ENCODE measurements at places on chromosomes 4 and X.

DNA sequence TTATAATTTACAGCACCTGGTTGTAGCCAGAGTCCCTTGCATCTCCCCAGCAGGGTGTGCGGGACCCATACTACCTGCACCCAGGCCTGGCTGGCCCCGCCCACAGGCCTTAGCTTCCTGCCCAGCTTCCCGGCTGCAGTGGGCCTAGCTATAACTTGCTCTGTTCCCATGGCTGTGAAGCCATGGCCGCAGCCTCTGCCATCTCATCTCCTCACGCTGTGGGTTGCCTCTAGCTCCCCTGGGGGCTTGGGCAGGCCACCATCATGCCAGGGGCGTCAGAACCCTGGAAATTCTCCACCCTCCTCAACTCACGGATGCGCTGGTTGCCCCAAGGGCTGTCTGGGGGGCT lies 26.1 kb upstream of the SORBS2 start:
- no peak overlapping the region for H3K4me3 ChIP-seq
- H3K36me3 ChIP-seq, result no peaks in the 10 kb centered on the region
- peaks cover 8% of the 10 kb centered on the region for H3K4me1 ChIP-seq
- H3K27ac ChIP-seq, result peak overlapping the region; percentile 67
- no peak for DNase-seq

GRCh38 chrX:13472975-13473374 lies 96.4 kb upstream of the EGFL6 start:
- H3K4me3 ChIP-seq, result no peak overlapping the region
- peaks cover 6% of the 10 kb centered on the region for H3K4me1 ChIP-seq
- no peak overlapping the region for H3K27ac ChIP-seq

DNA sequence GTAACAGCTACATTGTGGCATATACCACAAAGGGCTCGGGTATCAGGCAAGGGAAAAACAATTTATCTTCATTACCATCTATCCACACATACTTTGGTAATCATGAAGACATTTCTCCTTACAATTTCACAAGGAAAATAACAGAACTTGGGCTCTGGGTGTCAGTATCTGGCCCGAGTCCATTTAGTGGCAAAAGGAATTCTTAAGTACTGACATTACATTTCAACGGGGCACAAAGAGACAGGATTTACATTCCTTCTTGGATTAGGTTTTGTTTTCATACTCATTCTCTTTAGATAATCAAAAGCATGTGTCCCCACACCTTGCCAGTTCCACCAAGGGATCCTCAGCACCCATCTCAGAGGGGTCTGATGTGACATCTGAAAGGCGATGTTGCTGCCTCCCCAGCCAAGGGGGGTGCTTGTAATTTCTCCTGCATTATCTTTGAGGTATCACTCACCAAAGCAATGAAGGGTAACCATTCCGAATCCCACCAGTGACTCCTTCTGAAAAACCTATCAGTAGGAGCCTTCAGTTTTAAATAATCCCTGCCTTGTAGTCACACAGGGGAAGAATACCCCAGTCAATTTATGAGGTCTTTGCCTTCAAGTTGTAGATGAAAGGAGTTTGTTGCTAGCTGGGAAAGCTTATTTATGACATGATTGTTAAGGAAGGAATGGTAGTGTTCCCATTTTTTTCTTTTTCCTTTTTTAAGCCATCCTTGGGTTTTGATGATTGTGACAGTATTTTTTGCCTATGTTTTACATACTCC lies 118.6 kb downstream of the PALLD start:
- no peak for DNase-seq
- H3K27ac ChIP-seq, result no peak overlapping the region
- no peak overlapping the region for H3K4me3 ChIP-seq
- H3K4me1 ChIP-seq, result peaks cover 4% of the 10 kb centered on the region

- H3K36me3 ChIP-seq, result peaks cover 14% of the 10 kb centered on the region
- H3K27ac ChIP-seq, result no peak overlapping the region
- peaks cover 2% of the 10 kb centered on the region for H3K27me3 ChIP-seq
- no peak for DNase-seq
- H3K4me1 ChIP-seq, result no peaks in the 10 kb centered on the region
Measured at GRCh38 chr4:14069886-14070285, 442.4 kb upstream of the BOD1L1 start.

GRCh38 chrX:71958281-71958675 lies 47.6 kb downstream of the NHSL2 start:
- no peak overlapping the region for H3K4me3 ChIP-seq
- peaks cover 36% of the 10 kb centered on the region for H3K4me1 ChIP-seq
- no peaks in the 10 kb centered on the region for H3K27me3 ChIP-seq
- H3K27ac ChIP-seq, result peak overlapping the region; percentile 97
- no peak for DNase-seq

- H3K4me3 ChIP-seq, result no peak overlapping the region
- no peak for DNase-seq
- H3K27ac ChIP-seq, result no peak overlapping the region
Measured at GRCh38 chr4:35534962-35535361, 709.4 kb downstream of the ARAP2 start.

DNA sequence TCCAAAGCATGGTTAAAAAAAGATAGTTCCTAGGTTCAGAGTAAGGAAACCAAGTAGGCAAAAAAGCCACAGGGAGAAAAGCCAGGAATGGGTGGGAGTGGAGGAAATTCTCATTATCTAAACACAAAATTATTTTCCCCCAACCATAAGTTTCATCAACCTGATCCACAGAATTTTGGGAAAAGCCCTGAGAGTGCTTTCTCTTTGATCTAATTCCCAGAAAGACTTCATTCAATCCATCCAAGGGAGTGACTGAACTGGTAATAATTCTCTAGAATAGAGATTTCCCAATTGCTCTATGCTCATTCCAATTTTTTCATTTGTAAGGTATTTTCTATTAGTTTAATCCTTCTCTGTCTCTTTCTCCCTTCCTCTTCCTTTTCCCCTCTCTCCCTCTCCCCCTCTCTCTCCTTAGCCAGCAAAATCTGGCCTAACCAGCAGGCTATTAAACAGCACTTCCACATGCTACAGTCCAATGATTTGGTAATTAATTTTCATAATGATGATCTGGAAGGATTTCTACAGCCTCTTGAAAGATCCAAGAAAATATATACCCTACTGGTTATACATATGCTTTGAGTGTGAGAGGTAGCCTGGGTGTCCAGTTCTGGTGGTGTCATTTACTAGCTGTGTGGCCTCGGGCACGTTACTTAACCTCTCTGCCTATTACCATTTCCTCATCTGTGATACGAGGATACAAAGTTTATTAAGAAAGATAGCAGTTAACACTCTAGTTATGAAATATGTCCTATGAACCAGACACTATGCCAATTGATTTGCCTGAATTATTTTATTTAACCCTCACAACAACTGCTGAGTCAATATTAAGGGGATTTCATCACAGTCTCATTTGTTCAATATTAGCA lies 251.5 kb upstream of the RASGEF1B start:
- H3K27me3 ChIP-seq, result no peaks in the 10 kb centered on the region
- no peak overlapping the region for H3K27ac ChIP-seq
- no peak for DNase-seq

GRCh38 chrX:12329476-12329875 lies 191.2 kb downstream of the FRMPD4 start:
- no peak overlapping the region for H3K4me3 ChIP-seq
- no peak overlapping the region for H3K27ac ChIP-seq
- H3K4me1 ChIP-seq, result no peaks in the 10 kb centered on the region
- no peaks in the 10 kb centered on the region for H3K27me3 ChIP-seq

- no peaks in the 10 kb centered on the region for H3K36me3 ChIP-seq
- H3K4me1 ChIP-seq, result peaks cover 6% of the 10 kb centered on the region
- no peak overlapping the region for H3K27ac ChIP-seq
- peaks cover 2% of the 10 kb centered on the region for H3K27me3 ChIP-seq
Measured at GRCh38 chr4:136713140-136713539, 819.2 kb downstream of the PCDH18 start.

- no peaks in the 10 kb centered on the region for H3K36me3 ChIP-seq
- no peak for DNase-seq
Measured at GRCh38 chr4:76546759-76547742, 112.0 kb downstream of the SHROOM3 start.

- H3K27me3 ChIP-seq, result no peaks in the 10 kb centered on the region
- H3K4me1 ChIP-seq, result no peaks in the 10 kb centered on the region
- no peak overlapping the region for H3K4me3 ChIP-seq
- H3K27ac ChIP-seq, result no peak overlapping the region
Measured at GRCh38 chr4:120446051-120446567, 379.5 kb upstream of the MAD2L1 start.

DNA sequence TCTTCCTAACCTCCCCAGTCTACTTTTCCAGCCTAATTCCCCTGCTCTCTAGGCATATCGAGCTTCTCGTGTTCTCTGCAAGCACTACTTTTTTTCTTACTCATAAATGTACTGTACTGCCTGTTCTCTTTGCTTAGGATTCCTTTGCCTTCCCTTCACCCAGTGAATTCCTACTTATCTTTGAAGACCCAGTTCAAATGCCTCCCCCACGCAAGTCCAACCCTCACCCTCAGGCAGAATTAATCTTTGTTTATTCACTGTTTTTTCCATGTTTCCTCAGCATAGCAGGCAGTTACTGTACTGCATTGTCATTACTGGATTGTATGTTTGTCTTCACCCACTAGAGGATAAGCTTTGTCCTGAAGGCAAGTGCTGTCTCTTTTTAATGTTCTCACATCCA lies 287.7 kb downstream of the BMPR1B start:
- DNase-seq, result no peak
- no peaks in the 10 kb centered on the region for H3K36me3 ChIP-seq
- no peak overlapping the region for H3K27ac ChIP-seq
- H3K4me1 ChIP-seq, result no peaks in the 10 kb centered on the region
- no peaks in the 10 kb centered on the region for H3K27me3 ChIP-seq

- no peak for DNase-seq
- no peaks in the 10 kb centered on the region for H3K4me1 ChIP-seq
- peaks cover 2% of the 10 kb centered on the region for H3K27me3 ChIP-seq
- peak overlapping the region; percentile 50 for H3K27ac ChIP-seq
- H3K36me3 ChIP-seq, result no peaks in the 10 kb centered on the region
Measured at GRCh38 chr4:73751166-73751565, 10.8 kb downstream of the CXCL8 start.

DNA sequence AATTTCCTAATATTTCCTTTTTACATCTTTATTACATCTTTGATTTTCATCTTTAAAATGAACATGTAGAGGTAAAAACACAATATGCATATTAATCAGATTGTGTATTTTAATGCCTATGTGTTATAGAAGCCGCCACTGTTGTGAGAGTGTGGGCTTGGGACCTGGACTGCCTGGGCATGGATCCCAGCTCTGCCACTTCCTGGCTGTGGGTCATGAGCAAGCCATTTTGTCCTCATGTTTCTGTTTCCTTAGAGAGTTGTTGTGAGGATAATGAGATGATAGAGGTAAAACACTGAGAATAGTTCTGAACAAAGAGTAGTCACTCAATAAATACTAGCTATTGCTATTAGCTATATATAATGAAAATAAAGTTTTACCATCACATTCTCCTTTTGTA lies 38.4 kb upstream of the SCOC start:
- peaks cover 6% of the 10 kb centered on the region for H3K4me1 ChIP-seq
- H3K27me3 ChIP-seq, result no peaks in the 10 kb centered on the region
- no peak overlapping the region for H3K4me3 ChIP-seq
- H3K27ac ChIP-seq, result no peak overlapping the region
- no peaks in the 10 kb centered on the region for H3K36me3 ChIP-seq

- no peaks in the 10 kb centered on the region for H3K36me3 ChIP-seq
- no peak overlapping the region for H3K27ac ChIP-seq
- no peak for DNase-seq
- H3K4me3 ChIP-seq, result peak overlapping the region; percentile 90
Measured at GRCh38 chr4:182918791-182919302, 1.7 kb upstream of the DCTD start.

- no peaks in the 10 kb centered on the region for H3K36me3 ChIP-seq
- DNase-seq, result no peak
- no peak overlapping the region for H3K27ac ChIP-seq
- no peaks in the 10 kb centered on the region for H3K27me3 ChIP-seq
- H3K4me3 ChIP-seq, result no peak overlapping the region
- peaks cover 3% of the 10 kb centered on the region for H3K4me1 ChIP-seq
Measured at GRCh38 chrX:109710181-109710580, 22.9 kb downstream of the ACSL4 start.

- H3K36me3 ChIP-seq, result peaks cover 10% of the 10 kb centered on the region
- H3K27ac ChIP-seq, result no peak overlapping the region
- H3K4me1 ChIP-seq, result no peaks in the 10 kb centered on the region
- DNase-seq, result no peak
- H3K4me3 ChIP-seq, result no peak overlapping the region
Measured at GRCh38 chr4:122313006-122313646, 65.7 kb upstream of the ADAD1 start.

DNA sequence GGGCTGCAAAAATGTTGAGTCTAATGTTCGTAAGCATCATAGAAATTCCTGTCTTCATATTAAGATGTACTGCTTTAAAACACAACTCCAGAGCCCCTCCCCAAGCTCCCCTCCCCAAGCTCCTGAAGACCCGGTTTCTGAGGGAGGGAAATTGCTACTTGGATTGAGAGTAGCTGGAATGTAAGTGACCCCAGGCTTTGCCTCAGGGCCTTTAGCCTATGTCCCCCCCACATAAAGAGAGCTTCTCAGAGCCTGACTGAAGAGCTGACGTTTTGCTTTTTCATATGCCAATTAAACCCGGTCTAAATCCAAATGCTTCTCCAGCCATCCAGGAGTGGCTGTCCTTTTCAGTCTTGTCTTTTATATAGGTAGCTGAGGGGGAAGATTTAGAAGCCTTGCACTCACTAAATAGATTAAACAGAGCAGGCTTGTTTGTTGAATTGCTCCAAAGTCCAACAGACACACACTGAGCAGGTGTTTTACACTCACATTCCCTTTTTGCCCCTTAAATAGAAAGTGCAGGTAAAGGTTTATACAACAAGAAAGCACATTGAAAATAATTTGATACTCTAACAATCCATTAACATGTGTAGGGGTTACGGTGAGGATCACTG lies 19.6 kb downstream of the ARX start:
- H3K36me3 ChIP-seq, result peaks cover 4% of the 10 kb centered on the region
- DNase-seq, result no peak
- no peak overlapping the region for H3K4me3 ChIP-seq

DNA sequence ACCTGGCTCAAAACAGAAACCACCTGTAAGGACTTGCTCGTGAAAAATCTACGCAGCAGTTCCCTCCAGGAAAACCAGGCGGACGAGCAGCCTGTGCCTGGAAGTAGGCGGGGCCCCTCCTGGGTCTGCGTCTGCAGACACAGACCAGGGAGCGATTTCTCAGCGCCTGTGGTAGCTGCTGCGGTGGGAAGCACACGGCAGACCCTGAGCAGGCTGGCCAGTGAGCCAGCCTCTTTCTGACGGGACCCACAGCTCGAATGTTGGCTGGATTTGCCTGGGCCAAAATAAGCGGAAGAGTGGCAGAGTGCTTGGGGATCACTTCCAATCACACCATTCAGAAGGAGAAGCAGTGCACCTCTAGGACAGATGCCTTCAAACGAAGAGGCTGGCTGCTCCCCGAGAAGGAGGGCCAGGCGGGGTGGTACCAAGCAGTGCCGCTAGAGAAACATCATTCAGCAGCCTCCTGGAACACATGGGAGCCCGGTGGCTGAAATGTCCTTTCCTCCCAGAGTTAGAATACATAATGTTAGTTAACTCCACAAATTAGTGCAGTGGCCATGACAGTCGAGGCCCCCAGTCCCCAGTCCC lies 85.9 kb downstream of the GATB start:
- H3K36me3 ChIP-seq, result no peaks in the 10 kb centered on the region
- H3K27ac ChIP-seq, result no peak overlapping the region
- H3K27me3 ChIP-seq, result peaks cover 4% of the 10 kb centered on the region
- peaks cover 13% of the 10 kb centered on the region for H3K4me1 ChIP-seq
- no peak overlapping the region for H3K4me3 ChIP-seq
- DNase-seq, result peak; percentile 58

- H3K4me1 ChIP-seq, result no peaks in the 10 kb centered on the region
- no peak overlapping the region for H3K4me3 ChIP-seq
- no peak overlapping the region for H3K27ac ChIP-seq
- no peak for DNase-seq
- H3K36me3 ChIP-seq, result no peaks in the 10 kb centered on the region
Measured at GRCh38 chrX:125439194-125439849, 119.7 kb downstream of the TEX13C start.
